DMS79 (cell line): ENCODE measurements at places on chromosomes 13 and 19.

GRCh38 chr19:56252699-56253422 lies 19.7 kb upstream of the EDDM13 start:
- DNase-seq = no peak

GRCh38 chr19:58354478-58355030 lies 1.3 kb upstream of the A1BG start:
- DNase-seq = no peak

GRCh38 chr19:7641290-7642276 lies 4.7 kb downstream of the STXBP2 start:
- DNase-seq = no peak

DNA sequence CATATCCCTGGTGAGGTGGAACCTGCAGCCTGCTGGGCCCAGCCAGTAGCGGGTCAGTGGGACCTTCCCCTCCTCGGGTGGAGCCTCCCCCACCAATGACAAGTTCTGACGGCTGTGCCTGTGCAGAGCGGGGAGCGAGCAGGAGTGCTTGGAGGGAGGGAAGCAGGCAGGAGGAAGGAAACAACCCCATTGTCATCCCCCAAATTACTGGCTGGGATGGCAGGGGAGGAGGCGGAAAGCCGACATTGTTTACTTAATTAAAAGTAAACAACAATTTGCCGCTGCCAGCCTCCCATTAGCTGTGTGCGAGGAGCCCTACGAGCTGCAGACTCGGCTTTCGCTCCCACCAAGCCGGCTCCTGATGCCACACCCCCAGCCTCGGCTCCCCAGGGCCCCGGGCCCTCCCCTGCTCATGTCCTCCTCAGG lies 45.5 kb downstream of the LYL1 start:
- DNase-seq = peak; percentile 34

DNA sequence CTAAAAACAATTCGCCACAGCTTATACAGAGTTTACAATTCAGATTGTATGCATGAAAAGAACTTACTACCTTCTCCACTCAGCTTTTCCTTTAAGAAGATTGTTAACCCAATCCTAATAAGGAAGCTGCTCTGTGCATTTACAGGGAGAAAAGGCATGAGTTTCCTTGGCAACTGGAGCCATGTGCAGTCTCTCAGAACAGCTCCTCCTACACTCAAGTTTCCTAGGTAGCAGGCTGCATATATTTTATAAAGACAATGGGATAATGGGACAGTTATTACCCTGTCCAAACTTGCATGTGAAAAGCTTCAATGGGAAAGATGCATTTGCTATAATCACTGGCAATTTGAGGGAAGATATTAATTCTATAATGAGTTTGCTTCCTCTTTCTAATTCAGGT lies 125.5 kb upstream of the TRPC4 start:
- DNase-seq = no peak

DNA sequence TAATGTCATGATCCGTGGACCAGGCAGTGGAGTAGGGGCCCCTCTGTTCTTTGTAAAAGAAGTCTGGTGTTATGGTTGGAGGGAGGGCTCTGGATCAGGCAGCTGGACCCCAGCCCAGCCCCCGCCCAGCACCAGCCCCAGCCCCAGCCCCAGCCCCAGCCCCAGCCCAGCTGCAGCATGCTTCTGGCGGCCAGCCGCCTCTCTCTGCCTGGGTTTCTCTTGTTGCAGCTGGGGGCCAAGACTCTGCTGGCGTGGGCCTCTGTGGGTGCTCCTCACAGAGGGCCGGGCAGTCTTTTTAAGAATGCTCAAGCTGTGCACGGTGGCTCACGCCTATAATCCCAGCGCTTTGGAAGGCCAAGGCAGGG lies 17.9 kb downstream of the DOT1L start:
- no peak for DNase-seq

GRCh38 chr19:38733493-38734175 lies 10.6 kb downstream of the CAPN12 start:
- DNase-seq = no peak

DNA sequence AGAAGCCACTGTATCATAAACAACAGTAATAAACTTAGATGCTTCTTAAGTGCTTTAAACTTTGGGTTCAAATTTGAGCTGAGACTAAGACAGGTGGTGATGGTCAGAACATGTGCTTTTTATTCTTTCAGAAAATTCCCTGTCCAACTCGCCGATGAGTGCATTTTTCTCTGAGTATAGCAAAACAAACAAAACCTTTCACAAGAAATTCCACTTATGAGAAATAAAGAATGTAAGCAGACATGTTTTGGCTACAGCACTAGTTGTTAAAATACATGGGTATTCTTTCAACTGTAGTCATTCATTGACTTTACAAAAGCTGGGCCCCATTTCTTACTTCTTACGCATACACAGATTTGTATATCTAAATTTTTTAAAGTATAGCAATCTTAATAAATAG lies 125.6 kb downstream of the SPRY2 start:
- no peak for DNase-seq

DNA sequence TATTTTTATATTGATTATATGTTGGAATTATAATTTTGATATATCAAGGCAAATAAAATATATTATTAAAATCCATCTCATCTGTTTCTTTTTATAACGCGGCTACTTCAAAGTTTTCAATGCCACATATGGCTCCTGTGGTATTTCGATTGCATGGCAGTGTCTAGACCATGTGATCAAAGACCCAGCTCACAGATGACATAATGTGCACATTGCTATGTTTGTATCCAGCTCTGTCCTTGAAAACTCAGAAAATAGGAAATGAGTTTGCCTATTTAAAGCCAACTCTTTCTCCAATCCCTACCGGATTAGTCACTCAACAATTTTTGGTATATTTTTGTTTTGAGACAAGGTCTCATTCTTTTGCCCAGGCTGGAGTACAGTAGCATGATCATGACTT lies 26.2 kb downstream of the TMTC4 start:
- DNase-seq = no peak

DNA sequence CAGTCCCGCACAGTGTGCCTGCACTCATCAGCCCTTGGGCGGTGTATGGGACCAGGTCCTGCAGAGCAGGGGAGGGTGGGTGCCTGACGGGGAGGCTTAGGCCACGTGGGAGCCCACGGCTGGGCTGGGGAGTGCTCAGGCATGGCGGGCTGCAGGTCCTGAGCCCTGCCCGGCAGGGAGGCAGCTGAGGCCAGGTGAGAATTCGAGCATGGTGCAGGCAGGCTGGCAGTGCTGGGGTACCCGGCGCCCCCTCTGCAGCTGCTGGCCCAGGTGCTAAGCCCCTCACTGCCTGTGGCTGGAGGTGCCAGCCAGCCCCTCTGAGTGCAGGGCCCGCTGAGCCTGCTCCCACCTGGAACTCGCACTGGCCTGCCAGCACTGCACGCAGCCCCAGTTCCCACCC lies 630.9 kb upstream of the PCDH20 start:
- DNase-seq = no peak

GRCh38 chr19:6828306-6828697 lies 55.8 kb downstream of the VAV1 start:
- DNase-seq = no peak

GRCh38 chr19:8255426-8256125 lies 46.4 kb downstream of the CERS4 start:
- DNase-seq = no peak

DNA sequence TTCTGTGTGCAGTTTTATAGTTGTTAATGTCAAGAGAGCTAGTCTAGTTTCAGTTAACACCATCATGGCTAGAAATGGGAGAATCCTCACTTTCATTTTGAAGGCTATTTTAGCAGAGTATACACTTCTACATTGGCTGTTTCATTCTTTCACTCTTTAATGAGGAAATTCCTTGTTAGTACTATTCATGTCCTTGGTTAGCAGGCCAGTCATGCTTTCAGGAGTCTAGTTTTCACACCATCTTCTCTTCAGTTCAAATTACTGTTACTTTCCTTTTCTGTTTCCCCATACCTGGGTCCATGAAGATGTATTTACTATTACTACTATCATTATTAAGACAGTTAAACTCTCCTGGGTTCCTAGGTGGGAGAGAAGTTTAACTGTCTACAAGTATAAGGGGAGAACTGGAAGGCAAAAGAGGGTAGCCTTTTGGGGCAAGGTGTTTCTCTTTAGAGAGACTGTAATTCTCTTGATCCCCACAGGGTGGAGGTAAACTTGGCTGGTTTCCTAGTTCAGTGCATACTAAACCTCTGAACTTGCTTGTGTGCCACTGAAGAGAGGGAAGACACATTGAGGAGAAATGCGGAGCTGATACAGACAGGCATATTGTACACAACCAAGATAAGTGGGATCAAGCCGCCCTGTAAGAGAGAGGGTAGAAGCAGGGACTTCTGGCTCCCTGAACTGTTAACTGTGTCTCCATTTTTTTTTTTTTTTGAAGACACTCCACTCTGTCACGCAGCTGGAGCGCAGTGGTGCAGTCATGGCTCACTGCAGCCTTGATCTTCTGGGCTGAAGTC lies 41.3 kb upstream of the IGFL4 start:
- no peak for DNase-seq

- peak; percentile 13 for DNase-seq
Observed at GRCh38 chr19:37654118-37654517, 1.1 kb downstream of the ZFP30 start.

DNA sequence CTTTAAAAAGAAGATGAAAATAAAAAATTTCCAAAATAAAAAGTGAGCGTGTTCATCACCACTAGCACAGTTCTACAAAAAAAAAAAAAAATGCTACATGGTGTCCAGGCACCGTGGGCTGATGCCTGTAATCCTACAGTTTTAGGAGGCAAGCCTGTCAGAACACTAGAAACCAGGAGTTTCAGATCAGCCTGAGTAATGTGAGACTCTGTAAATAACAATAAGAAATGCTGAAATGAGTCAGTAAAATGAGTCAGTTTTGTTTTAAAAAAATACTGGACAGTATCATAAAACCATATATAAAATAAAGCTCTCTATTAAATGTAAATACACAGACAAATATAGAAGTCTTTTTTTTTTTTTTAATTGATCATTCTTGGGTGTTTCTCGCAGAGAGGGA lies 30.0 kb downstream of the ZNF91 start:
- no peak for DNase-seq

DNA sequence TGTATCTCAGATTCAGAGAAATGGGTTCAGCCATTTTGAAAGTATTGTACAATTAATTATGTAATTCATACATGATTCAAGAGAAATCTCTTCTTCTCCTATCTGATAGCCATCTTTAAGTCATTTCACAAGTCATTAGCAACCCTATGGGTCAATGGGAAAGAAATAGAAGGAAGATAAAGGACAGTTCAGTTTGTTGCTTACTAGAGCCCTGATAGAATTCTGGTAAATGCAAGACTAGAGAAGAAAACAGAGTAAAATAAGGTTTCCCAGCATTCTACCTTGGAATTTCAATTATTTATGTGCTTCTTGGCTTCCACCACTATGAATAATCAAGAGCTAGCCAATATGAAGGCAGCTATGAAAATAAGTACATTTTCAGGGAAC lies 117.7 kb downstream of the LHFPL6 start:
- no peak for DNase-seq

DNA sequence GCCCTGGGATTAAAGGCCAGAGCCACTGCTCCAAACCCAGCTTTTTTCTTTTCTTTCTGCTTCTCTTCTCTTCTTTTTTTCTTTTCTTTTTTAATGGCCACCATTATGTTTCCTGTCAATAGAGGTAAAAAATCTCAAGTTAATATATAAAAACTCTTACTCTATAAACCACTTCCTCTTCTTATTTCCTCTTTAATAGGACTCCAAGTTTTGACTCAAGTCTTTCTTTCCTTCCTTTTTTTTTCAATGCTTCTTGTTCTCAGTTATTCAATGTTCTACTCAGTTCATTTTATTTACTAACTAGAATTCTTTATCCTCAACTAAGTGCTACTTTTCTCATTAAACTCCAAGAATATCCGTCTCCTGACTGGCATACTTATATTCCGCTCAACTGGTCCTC lies 27.1 kb upstream of the MYCBP2 start:
- DNase-seq = no peak

- peak; percentile 63 for DNase-seq
Observed at GRCh38 chr19:18044825-18045304, 36.9 kb downstream of the ARRDC2 start.
